ENCODE measurements at places on chromosomes 6 and 20.

- DNase-seq = no peak
Observed at GRCh38 chr20:34938466-34939163, 17.0 kb downstream of the GSS start.

- no peak for DNase-seq
Observed at GRCh38 chr6:149166336-149166735, 151.2 kb upstream of the TAB2 start.

DNA sequence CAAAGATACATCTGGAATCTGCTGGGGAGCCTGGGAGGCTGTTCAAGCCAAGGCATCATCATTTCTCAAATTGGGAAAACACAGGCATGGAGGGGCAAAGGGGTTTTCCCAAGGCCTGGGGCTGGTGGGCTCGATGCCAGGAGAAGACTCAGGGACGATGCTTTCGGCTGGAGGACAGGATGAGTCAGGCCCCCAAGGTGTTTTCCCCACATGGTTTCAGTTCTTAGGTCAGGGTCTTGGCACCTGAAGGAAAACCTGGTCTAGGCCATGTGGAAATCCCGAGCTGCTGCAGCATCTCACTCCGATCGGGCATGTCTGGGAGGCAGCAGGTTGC lies 348.1 kb downstream of the CDC5L start:
- DNase-seq = no peak

DNA sequence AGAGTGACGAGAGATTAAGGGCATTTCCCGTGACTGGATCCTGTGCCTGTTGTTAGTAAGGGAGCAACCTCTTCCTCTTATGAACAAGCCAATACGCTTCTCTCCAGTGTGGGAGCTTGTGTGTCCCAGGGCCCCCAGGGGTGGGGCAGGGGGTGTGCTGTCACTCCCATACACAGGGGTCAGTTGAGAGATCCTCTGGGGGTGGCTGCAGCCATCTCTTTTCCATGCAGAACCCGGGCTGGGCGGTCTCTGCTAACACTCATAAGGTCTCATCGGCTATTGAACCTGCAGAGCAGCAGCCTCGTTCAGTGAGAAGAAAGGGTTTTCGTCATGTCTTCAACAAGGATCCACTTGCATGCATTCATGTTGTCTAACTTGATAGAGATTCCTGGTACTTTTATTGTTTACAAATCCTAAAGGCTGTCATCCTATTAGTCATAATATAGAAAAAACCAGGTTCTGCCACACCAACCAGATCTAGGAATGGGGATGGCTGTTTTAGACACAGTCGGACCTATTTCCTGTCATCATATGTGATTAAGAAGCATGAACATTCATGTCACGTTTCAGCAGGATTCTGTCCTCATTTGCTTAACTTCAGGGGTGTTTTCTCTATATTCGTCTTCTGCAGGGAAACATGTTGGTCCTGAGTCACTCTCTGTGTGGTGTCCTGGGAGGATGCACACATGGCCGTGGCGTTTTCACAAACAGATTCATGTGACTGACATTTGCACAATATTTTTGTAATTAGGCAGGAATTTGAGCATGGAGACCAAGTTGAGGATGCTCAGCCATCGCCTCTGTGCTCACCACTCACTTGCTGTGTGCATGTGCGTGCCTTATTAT lies 13.3 kb upstream of the THBS2 start:
- DNase-seq = no peak

DNA sequence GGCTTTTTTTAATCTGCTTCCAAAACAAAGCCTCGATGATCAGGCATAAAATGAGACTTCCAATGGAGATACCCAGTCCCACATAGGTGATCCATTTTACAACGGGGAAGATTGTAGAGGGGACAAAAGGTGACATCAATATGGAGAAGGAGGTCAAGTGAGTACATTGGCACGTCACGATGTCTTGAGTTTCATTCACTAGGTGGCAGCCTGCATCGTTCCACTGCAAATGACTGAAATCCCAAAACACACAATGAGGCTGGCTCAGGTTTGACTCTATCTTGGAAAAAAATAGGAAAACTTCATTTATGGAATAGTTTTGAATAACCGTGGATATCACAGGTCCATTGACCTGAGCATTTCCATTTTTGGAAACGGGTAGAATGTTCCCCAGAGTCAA lies 32.5 kb downstream of the ADGRF1 start:
- no peak for DNase-seq

- no peak for DNase-seq
Observed at GRCh38 chr6:144158133-144158532, 7.8 kb downstream of the STX11 start.

- peak; percentile 33 for DNase-seq
Observed at GRCh38 chr6:82364087-82365015, 734 bp downstream of the TPBG start.

DNA sequence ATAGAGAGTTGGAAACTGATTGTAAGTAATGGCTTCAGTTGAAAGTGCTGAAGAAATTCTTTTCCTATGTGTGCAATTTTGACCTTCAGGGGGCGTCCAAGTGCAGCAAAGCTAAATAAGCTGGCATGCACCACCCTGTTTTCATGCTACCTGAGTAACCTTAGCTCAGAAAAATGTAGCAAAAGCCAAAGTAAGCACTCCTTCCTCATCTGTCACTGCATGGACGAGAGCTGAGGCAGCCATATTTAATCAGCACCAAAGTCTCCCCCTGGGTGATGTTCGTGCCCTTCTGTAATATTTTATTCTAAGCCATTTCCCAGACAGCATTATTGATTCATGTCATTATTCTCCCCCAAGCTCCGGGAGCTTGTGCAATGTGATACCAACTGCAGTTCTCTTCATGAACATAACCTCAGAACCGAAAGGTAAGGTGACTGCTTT lies 123.1 kb downstream of the RPS12 start:
- peak; percentile 22 for DNase-seq

- no peak for DNase-seq
Observed at GRCh38 chr20:50053362-50054230, 59.4 kb downstream of the UBE2V1 start.

GRCh38 chr6:129730477-129731165 lies 20.6 kb upstream of the ARHGAP18 start:
- peak; percentile 25 for DNase-seq

GRCh38 chr6:56649053-56649769 lies 6.5 kb upstream of the DST start:
- no peak for DNase-seq

Measured in GM13977 (cell line).